Activated CD8-positive, alpha-beta memory T cell treated with anti-CD3 and anti-CD28 coated beads for 4 hours (primary cell): ENCODE measurements at places on chromosomes 4 and X.

DNA sequence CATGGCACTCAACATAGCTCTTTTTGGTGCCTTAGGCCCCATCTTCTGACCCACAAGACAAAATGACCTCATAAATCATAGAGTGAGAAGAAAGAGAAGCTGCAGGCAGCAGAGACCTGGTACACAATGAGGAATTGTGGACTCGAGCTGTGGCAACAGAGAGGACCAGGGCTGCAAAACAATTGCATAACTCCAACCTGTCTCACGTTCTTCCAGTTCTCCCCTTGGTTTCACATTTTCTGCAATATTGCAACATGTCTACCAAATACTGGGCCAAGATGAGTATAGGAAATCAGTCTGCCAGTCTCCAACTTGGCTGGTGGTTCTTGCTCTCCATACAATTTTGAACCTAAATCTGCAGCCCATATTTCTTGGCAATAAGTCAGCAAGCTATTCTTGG lies 105.3 kb downstream of the KDR start:
- no peak for DNase-seq

GRCh38 chrX:37942170-37942569 lies 64.2 kb upstream of the SYTL5 start:
- no peak for DNase-seq

DNA sequence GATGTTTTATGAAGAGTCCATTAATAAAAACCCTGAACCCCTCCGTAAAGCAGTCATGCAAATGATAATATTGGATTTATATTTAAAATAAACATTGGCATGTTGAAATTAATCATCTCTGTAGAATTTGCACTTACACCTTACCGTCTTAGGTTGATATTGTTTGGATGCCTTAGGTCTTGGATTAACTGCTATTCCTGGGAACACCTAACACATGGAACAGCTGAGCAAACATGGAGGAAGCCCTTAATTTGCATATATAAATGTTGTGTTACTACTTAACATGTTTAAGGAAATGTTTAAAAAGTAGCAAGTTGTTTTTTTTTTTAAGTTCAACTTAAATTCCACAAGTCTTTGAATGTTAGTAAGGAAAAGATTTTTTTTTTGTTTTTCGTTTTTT lies 62.5 kb downstream of the NSD2 start:
- DNase-seq: no peak

- no peak for DNase-seq
Measured at GRCh38 chr4:114226968-114227760, 247.7 kb upstream of the ARSJ start.

DNA sequence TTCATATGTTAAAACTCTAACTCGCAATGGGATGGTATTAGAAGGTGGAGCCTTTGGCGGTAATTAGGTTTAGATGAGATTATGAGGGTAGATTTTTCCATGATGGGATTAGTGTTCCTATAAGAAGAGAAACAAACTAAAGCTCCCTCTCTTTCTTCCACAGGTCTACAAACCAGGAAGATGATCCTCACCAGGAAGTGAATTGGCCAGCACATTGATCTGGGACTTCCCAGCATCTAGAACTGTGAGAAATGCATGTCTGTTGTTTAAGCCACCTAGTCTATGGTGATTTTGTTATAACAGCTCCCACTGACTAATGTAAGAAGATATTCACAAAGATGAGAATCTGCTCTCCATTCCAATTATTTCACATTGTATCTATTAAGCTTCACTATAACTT lies 2266.9 kb downstream of the PCDH7 start:
- no peak for DNase-seq

DNA sequence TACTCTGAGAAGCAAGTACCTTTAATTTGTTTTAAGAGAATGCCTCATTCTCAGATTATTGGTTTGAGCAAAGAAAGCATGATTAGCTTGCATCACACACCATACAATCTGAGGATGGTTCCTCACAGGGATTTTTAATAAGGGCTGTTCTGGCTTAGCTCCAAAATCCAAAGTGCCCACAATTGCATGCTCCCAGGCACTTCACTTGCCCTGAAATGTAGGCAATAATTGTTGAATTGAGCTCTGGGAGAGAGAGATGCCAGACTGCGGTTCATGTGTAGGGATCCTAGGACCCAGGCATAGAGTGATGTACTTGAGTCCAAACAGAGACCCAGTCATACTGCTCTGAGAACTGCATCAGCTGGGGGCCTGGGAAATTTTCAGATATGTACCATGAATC lies 358.4 kb upstream of the CXorf51B start:
- no peak for DNase-seq

DNA sequence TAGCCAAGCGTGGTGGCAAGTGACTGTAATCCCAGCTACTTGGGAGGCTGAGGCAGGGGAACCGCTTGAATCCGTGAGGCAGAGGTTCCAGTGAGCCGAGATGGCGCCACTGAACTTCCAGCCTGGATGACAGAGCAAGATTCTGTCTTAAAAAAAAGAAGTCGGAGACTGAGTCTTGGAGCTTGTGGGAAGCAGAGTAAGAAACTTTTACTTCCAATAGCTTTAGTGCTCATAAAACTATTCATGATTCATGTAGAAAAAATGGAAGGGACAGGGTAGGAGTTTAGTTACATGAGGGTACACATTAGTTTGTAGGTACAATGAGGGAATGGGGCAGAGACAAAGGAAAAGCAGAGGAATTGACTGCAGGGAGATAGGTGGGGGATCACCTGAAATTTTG lies 19.3 kb downstream of the RAP2C start:
- DNase-seq: no peak

GRCh38 chr4:16916719-16917337 lies 18.4 kb upstream of the LDB2 start:
- peak; percentile 50 for DNase-seq

- no peak for DNase-seq
Measured at GRCh38 chr4:856225-856901, 30.4 kb upstream of the CPLX1 start.

DNA sequence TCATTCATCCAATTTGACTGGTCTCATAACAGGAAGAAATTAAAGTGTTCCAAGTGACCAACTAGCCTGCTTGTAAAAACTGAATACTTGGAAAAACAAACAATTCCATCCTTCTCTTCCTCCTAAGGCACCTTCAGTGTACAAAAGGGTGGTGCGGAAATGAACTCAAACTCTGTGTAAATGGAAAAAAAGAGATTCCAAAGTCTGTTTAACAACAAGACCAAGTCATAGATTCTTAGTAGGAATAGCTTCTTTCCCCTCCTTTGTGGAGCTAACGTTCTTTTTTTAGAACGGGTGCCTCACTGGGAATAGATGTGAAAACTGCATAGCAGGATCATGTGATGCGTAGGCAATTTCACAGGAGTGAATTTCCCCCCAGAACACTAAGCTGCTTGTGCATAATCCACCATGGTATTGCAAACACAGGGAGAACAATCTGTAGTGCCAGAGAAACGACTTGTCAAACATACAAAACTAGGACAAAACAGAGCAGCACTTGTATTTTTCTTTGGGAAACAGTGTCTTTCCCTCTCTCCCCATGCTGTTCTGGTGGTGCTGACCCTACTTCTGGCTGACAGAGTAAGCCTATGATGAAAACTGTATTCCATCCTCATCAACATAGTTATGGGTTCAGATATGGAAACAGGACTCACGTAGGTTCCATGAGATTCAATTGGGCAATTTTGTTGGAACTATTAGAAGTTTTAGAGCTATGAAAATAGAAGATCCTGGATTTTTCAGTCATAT lies 13.2 kb upstream of the SOD3 start:
- no peak for DNase-seq

GRCh38 chr4:40484346-40485090 lies 145.1 kb downstream of the RBM47 start:
- DNase-seq: no peak

- DNase-seq: no peak
Measured at GRCh38 chr4:17556498-17556897, 20.5 kb upstream of the LAP3 start.

DNA sequence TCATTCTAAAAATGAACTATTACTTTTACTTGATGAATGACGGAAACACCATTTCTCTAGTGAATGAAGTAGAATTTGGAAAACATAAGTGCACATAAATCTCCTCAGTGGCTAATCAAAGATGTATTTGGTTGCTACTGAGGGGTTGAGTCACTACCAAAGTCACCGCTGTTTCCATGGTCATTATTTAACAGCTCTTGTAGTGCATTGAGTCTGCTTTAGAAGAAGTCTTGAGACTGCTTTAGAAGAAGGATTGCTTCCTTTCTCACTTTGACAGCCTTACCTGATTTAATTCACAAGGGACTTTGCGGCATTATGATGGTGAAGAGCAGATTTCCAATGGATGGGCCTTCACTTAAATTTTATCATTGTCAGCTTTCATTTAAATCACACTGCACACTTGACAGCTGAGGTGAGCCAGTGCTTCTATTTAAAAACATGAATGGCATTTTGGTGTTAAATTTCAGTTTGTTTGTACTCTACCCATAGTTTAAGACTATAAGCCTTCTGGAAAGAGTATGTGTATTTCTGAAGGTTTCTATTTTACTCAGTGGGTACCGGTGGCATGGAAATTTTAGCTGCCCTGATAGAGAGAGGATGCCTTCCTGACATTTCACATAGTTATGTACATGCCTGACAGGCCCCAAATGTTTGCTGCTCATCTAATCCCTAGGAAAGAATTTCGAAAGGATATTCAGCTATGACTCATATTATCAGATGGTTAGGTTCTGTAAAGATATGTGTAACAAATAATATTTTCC lies 9.5 kb downstream of the ASB5 start:
- no peak for DNase-seq

- DNase-seq: no peak
Measured at GRCh38 chr4:170323623-170324022, 233.9 kb upstream of the AADAT start.

DNA sequence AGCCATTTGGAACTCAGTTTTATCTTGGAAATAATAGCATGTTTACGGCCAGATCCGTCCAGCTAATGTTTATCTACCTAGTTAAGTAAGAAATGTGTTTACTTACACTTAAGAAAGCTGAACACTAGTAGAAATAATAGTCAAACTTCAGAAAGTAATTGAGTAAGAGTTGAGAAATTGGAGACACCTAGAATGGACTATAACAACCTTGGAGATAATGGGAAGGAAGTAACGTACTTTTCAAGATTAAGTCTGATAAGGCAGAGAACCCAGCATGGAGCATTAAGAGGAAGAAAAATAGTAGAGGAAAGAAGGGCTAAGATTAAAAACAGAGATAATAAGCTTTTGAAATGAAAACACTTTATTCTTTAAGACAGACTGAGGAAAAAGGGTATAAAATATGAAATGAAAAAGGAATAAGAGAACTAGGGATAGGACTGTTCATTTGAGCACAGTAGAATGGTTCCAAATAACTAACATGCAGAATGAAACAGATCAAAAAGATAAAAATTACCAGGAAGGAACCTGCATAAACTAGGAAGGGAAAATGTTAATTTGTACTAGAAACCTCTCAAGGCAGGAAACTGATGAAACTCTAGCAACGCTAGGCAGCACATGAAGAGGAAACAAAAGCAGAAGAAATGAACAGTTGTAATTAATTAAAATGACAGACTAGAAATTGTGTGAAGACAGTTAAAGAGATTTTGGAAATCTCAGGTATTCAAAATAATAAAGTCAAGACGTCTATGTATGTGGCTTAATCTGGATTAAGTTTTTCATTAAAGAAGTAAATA lies 71.7 kb downstream of the FBXW7 start:
- DNase-seq: no peak

DNA sequence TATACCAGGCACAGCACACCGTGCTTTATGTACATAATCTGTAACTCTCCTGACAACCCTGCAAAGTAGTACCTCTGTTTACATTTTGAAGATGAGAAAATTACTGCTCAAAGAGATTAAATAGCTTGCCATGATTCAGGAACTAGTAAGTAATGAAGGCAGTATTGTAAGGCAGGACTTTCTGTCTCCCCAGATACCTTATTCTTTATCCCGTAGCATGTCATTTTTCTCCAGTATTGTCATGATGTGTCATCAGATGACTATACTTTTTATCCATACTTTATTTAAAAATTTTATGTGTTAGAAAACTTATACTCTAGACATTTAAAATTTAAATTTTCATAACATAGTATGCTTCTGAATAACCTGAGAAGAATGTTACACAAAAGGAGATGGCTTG lies 188.3 kb upstream of the NUDT6 start:
- DNase-seq: no peak

DNA sequence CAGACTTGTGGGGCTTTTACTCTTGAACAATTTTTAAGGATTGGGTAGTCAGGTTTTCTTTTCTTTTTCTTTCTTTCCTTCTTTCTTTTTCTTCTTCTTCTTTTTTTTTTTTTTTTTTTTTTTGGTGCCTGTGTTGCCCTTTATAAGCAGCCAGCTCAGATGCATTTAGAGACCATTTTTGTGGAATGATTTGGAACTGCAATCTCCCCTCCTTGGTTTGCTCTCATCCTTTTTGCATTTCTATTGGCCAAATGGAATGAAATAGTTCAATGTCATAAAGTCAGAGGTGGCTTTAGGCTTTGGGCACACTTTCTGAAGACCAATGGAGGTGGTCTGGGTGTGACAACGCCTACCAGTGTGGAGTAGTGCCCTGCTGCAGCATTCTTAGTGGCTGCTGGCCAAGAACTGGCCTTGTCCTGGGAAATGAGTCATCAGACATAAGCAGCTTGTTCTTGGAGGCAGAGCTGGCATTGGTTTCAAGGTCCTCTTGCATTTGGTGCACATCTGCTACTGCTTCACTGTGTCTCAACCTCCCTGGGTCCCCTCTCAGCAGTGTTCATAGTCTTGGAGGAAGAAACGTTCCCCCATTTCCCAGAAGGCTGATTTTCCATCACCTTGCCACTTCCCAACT lies 84.5 kb downstream of the CT47B1 start:
- DNase-seq: no peak

DNA sequence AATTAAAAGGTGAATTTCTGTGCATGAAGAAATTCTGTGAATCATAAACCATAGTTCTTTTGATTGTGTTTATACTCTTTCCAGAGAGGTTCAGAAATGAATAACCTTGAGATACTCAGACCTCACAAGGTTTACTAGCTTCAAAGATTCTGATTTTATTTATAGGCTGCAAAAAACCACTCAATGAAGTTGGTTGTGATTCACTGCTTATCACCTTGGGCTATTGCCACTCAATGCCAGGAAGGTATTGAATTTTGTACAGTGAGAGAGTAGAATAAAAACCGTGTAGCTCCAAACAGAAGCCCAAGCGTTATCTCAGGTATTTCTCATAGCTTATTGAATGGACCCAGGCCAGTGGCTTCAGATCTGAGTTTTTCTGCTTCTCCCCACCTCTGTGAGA lies 118.7 kb downstream of the FHIP1A start:
- DNase-seq: no peak

- DNase-seq: no peak
Measured at GRCh38 chr4:88352062-88352740, 26.5 kb upstream of the HERC6 start.

GRCh38 chrX:56728752-56729151 lies 291 bp upstream of the NBDY start:
- peak; percentile 5 for DNase-seq

DNA sequence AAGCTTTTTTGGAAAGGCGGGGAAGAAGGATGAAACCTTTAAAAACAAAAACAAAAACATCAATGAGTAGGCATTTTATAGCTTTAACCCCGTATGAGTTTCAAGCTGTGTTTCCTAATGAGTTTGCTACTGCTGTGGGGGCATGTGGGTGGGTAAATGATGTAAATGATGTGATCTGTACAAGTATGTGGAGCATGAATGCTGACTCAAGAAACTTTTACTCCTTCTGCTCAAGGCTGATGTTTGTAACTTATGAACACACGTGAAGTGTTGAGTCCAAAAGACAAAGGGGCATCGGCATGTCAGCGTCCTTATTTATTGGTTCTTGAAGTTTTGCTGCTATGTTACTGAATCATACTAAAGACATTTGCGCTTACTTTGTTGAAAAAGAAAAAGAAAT lies 76.9 kb downstream of the CLCN4 start:
- no peak for DNase-seq
